ENCODE measurements at places on chromosomes 16 and 17.

- DNase-seq, result peak; percentile 88
Measured at GRCh38 chr17:72422505-72423285, 301.9 kb downstream of the SOX9 start.

- peak; percentile 57 for DNase-seq
Measured at GRCh38 chr16:8346294-8346693, 244.0 kb downstream of the TMEM114 start.

DNA sequence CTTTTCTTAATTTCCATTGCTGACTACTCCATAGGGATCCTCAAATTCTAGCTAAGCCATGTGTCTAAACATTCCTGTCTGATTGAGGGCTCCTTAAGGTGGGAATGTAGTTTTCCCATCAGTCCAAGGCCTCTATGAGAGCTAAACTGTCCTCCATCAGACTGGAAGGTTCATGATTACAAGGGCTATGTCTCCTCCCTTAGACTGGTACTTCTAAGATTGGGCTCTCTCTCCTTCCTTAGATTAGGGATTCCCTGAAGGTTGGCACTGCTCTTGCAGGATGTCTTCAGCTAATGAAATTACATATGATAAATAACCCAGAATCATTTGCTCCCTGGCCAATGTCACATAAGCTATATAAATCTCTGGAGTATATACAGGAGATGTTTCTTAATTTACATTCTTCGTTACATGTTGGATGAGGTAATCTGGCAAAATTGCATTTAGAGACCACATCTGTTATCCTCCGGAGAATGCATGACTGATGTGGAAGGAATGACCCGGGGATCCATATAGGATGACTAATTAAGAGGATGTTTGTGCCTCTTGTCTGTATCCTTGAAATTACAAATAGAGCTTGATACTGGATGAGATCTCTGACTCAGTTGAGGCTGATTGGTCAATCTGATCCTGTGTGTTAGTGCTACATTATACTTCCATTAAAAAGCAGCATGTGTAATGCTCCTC is 14.2 kb downstream of the B4GALNT2 start:
- DNase-seq, result no peak

DNA sequence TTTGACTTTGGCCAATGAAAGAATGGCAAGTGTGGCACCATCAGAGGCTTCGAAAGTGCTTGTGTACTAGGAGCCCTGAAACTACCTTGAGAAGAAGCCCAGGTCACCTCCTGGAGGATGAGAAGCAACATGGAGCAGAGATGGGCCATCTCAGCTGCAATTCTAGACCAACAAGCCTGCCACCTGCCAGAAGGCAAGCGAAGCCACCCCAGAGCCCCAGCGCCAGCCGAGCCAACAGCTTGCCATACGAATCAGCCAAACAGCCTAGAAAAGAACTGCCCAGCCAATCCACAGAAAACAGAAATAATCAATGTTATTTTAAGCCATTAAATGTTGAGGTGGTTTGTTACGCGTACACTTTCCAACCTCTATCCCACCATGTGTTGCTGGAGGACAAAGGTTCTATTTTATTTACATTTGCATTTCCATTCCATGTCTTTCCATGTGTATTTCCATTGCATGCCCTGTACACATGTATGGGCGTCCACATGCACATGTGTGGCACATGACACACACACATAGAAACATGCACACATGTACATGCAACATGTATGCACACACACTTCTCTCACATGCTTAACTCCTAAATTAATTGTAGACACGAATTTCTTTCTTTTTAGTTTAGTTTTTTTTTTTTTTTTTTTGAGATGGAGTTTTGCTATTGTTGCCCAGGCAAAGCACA is 144.3 kb upstream of the TNRC6C start:
- DNase-seq, result no peak

DNA sequence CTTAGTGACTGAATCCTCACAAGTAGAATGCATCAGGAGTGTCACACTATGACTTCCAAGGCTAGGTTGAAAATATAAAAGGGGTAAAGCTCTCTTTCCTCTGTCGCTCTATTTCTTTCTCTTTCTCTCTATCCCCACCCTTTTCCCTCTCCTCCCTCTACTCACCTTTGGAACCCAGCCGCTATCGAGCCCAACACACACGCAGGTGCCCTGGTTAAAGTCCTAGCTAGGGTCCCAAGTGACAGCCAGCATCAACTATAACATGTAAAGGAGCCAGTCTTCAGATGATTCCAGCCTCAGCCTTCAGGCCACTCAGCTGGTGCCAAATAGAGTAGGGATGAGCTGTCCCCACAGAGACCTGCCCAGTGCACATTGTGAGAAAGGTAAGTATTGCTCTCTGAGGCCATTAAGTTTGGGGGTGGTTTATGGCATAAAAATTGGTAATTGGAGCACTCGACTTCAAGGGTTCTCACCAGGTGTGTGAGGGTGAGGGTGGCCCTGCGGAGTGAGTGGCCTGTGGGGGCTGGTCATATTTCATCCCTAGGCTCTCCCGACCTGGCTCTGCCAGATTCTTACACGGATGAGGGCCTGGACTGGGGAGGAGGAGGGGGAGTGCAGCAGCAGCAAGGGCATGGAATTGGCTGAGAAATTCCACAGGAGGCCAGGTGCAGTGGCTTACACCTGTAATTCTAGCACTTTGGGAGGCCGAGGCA is 14.9 kb upstream of the C16orf54 start:
- DNase-seq, result no peak

DNA sequence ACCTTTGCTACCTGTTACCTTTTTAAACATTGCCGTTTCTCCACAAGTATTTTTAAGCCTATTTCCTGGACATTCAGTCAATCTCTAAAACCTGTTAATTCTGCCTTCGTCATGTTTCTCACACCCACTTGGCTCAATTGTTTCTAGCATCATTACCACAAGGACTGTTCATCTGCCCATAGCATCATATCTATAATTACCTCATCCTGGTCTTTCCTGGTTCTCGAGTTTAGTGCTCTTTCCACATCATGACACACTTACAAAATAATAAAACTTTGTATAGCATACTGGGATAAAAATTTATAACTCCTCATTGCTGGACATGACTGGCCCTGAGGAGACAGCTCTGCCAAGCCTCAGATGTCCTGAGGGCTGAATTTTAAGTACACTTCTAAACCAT is 104.8 kb downstream of the CYB561 start:
- DNase-seq, result no peak

DNA sequence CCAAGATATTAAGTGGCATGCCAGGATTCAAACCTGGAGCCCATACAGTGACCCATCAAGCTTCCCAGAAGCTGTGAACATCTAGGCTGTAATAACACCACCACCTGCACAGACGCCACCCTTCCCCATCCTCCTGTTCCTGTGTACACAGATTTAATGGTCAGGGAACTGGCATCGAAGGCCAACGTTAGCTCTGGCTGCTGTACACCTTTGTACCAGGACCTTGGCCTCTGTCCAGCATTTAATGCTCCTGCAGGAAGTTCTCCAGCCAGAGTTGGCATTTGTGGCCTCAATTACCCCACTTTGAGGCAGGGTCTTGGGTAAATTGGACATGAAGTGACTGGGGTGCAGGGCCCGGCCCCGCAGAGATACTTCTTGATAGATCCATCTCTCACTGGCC is 49.3 kb downstream of the SCNN1B start:
- DNase-seq, result no peak

GRCh38 chr16:23699100-23699499 is 13.9 kb downstream of the ERN2 start:
- peak; percentile 34 for DNase-seq

GRCh38 chr17:55384643-55385232 is 36.9 kb downstream of the MMD start:
- no peak for DNase-seq

GRCh38 chr17:28702752-28703150 is 8.9 kb downstream of the PROCA1 start:
- no peak for DNase-seq

- DNase-seq, result no peak
Measured at GRCh38 chr17:49764559-49765180, 739 bp upstream of the FAM117A start.

DNA sequence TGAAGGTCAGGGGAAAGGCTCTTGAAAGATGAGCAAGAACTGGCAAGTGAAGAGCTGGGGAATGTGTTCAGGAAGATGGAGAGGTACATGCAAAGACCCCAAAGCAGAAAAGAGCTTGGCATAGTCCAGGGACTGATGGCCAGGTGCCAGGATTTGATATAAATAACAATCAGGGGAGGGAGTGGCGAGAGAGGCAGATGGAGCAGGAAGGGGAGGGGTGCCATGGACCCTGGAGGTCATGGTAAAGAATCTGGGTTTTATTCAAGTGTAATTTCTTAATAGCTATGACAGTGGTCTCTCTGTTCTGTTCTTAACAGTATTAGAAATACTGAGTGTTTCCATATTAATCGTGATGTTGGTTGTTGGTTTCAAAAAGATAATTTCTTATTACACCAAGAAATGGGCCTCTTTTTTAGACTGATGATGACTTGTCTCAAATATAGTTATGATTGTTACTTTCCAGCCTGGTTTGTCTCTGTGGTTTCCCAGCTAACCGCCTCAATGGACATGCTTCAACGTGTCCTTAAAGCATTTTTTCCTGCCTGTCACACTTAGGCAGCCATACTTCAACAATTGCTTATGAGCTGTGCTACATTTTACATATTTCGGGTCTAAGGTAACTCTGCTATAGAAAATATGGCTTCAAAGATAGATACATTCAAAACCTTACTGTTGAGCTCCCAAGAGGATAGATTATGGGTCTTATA is 49.4 kb downstream of the MYH10 start:
- DNase-seq, result no peak

GRCh38 chr16:86868786-86869185 is 290.4 kb downstream of the FOXL1 start:
- DNase-seq, result no peak

DNA sequence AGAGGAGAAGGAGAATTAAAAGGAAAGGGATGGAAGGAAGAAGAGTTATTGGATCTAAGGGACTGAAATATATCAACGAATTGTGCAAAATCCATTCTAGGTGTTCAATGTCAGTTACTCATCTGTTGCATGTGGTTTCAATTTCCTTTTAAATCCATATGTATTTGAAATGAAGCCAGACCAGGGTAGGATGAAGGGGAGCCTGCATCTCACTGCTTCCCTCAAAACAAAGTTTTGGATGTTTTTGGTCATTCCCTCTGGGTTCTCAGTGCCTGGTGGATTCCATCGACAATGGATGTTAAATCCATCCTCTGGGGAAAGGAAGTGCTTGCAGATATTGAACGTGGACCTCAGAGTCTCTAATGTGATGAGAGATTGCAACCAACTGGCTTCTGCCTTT is 103.5 kb upstream of the XYLT1 start:
- no peak for DNase-seq

GRCh38 chr16:78929841-78930240 is 670.7 kb downstream of the MAF start:
- DNase-seq, result no peak

DNA sequence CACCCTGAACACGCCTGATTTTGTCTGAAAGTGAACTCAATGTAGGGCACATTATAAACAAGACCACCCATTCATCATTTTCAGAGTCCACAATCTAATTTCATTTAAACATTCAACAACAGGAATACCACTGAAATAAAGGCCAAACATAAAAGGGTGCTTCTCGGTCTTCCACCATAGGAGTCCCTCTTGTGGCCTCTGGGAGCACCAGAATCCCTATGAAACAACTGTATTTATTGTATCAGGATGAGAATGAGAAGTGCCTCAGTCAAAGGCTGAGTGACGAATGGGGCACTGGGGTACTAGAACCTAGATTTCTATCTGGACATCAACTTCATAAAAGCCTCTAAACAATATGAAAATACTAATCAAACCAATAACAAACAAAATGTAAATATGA is 40.4 kb downstream of the NXPH3 start:
- no peak for DNase-seq

DNA sequence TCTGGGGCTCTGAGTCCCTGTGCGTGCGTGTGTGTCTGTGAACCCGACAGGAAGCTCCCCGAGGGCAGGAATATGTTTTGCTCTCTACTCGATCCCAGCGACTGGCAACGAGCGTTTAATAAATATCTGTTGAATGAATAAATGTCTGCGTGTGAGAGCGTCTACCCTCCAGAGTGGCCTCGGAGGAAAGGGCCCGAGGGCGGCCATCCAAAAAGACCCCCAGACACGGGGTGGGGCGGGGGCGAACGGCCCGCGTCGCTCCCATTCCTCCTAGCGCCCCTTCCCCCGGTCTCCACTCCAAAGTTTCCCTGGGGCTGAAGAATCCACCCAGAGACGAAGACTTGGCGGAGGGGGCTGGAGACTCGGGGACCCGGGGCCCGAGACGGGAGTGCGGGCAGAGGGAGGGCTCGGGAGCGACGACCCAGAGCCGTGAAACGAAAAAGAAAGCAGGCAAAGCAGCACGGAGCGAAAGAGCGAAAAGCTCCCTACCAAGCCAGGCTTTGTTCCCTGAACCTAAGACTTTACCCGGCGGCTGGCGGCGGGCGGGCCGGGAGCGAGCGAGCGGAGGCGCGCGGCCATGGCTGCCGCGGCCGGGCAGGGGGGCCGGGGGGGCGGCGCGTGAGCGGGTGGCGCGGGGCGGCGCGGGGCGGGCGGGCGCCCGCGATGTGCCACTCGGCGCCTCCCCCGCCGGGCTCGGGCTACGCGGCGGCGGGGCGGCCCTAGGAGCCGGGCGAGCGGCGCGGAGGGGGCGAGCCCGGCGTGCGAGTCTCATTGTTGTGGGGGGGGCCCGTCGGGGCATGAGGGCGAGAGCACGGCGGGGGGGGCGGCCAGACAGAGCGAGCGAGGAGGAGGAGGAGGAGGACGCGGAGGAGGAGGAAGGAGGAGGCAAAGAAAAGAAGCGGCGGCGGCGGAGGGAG is at the start of gene MLLT6:
MLLT6 (plus strand) TSS at position 668 of the 917 bp plus-strand sequence. CDS start 360 bp downstream, outside the sequence.
- DNase-seq, result peak; percentile 90

DNA sequence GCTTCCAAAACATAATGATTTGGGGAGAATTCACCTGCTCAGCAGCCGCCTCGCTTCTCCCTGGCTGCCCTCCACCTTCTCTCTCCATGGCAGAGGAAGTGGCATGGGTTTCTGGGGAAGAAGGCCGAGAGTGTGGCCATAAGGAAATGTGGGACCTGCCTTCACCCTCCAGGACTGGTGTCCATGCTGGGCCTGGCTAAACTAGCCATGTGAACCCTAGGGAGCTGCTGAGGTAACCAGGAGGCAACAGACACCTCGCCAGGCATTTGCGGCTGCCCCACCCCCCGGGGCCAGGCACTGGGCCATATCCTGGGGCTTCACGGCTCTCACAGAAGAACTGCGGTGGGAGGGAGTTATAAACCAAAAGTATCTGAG is 9.9 kb upstream of the CMTM4 start:
- no peak for DNase-seq

DNA sequence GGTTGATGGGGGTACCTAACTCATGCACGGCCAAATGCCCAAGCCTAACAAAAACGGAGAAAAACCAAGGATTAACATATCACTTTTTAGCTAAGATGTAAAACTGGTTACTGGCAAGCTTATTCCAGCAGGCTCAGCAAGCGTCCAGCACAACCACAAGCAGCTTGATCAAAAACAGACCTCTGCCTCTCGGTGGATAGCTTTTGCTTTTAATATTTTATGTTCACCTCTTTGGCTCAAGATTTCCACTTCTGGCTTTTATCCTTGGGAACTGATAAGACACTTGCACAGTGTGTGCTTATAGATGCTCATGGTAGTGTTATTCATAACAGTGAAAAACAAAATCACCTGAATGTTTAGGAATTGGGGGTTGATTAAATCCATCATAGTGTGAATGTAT is 206.9 kb upstream of the CACNG5 start:
- DNase-seq, result no peak

All from NB4 (cell line).